ENCODE measurements at places on chromosomes 5 and 9.
A peak's percentile ranks its signal among the peaks of the same experiment; 100 is the strongest.

- no peak for DNase-seq
These were observed 66.2 kb upstream of the RUFY1 start for GRCh38 chr5:179484201-179484600.

- peak; percentile 42 for DNase-seq
These were observed 2.9 kb upstream of the PAX5 start for GRCh38 chr9:37036776-37037502.

DNA sequence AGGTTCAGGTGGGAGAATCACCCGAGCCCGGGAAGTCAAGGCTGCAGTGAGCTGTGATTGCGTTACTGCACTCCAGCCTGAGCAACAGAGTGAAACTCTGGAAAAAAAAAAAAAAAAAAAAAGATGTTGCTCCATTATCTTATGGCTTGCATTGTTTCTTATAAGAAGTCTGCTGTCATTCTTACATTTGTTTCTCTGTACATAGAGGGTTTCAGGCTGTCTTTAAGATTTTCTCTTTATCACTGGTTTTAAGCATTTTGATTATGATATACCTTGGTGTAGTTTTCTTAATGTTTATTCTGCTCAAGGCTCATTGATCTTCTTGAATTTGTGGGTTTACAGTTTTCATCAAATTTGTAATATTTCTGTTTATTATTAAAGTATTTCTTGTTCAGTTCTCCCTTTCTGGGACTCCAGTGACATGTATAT, 35.2 kb downstream of the MVB12B start:
- DNase-seq, result no peak

DNA sequence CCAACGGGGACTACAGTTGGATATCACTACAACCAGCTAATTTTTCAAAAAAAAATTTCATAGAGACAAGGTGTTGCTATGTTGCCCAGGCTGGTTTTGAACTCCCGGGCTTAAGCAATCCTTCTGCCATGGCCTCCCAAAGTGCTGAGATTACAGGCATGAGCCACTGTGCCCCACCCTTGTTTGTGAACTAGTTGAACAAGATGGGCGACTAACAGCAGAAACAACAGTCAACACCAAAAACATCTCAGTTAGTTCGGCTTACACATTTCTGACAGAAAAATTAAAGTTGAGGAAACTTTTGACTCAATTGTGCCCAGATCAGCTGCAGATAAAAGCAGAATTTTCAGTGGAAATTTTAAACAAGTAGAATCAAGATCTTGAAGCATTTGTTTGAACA, 470.1 kb downstream of the TLE4 start:
- no peak for DNase-seq

GRCh38 chr5:158607088-158607487, 492.6 kb downstream of the EBF1 start:
- DNase-seq, result no peak

DNA sequence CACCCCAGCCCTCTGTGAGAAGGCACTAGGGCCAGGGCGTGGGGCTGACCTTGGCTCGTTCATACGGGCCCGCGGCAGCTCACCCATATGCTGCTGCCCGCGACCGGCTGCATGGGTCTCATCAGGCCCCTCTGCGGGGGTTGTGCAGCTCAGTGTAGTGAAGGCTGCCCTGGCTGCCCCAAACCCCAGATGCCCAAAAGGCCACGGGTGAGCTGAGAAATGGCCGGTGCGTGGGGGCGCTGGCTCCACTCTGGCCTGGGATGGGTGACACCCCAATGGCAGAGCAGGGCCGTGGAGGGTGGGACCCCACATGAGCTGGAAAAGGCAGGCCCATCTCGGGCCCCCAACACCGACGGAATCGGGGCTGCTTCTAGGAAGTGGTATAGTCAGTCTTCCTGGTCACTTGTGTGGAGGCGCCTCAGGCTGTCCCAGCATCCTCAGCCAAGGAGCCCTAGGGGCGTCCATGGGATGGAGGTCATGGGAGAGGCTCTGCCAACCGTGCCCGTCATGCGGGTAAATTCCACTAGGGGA, 19.4 kb upstream of the LRRC14B start:
- DNase-seq, result no peak

DNA sequence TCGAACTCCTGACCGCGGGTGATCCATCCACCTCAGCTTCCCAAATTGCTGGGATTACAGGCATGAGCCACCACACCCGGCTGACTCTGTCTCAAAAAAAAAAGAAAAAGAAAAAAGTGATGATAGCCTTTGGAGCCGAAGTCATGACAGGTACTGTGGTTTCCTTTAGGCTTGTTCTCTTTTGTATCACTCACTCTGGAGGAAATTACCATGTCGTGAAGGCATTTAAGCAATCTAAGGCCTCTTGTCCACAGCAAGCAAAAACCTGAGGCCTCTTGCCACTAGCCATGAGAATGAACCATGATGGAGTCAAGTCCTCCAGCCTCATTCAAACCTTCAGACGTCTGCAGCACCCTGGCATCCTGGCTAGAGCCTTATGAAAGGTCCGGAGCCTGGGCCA, 286.1 kb downstream of the RAB3C start:
- DNase-seq, result no peak

- DNase-seq, result no peak
These were observed 51.5 kb downstream of the PCDH1 start for GRCh38 chr5:141826674-141827073.

DNA sequence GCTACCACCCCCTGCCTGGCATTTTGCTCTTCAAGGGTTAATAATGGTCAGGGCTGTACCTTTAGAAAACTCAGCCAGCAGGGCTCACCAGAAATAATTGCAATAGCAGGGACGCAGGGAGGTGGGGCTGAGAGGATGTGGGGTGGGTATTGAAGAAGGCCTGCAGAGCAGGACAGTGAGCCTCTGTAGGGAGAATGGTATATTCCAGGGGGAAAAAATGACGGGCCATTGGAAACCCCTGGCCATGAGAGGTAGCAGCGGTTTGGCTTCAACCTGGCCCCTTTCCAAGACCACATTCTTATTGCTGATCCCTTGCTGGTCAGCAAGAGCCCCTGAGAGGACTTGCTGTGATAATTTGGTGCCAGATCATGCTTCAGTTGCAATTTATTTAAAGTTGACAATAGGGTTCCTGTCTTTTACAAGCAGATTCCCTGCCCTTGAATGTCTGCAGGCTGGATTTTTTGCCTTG, 36.7 kb upstream of the CTNNA1 start:
- DNase-seq, result no peak

GRCh38 chr5:114467729-114468128, 105.9 kb downstream of the KCNN2 start:
- no peak for DNase-seq

GRCh38 chr9:25716220-25716872, 38.1 kb upstream of the TUSC1 start:
- no peak for DNase-seq

DNA sequence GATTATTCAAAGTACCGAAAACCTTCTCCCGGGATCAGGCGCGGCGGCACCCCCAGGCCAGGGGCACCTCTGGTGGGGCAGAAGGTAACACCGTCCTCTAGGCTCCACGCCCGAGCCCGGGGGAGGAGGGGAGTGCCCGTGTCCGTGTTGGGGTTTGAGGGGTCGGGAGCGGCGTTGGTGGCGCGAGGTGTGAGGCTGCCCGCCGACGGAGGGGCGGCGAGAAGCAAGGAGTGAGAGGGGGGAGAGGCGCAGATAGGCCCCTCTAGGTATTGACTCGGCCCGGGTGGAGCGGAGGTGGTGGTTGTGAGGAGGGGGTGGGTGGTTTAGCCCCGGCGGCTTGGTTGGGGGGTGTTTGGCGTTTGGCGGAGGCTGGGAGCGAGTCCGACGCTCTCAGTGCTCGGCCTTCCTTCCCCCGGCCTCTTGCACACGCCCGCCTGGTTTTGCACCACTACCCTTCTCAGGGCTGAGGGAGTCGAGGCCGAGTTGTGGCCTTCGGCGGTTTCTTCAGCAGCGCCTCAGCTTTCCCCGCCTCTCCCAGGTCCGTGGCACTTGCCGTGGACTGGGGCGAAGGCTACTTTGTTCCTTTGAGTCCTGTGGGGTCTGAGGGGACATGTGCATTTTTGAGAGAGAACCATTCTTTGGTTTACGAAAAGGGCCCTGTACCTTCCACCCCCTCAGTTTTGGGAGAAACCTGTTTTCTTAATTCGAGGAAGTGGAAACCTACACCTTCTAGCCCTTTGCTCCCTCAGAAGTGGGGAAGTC, 450 bp downstream of the GPBP1 start:
- DNase-seq, result no peak

GRCh38 chr5:84450617-84451414, 66.1 kb upstream of the EDIL3 start:
- DNase-seq, result no peak

DNA sequence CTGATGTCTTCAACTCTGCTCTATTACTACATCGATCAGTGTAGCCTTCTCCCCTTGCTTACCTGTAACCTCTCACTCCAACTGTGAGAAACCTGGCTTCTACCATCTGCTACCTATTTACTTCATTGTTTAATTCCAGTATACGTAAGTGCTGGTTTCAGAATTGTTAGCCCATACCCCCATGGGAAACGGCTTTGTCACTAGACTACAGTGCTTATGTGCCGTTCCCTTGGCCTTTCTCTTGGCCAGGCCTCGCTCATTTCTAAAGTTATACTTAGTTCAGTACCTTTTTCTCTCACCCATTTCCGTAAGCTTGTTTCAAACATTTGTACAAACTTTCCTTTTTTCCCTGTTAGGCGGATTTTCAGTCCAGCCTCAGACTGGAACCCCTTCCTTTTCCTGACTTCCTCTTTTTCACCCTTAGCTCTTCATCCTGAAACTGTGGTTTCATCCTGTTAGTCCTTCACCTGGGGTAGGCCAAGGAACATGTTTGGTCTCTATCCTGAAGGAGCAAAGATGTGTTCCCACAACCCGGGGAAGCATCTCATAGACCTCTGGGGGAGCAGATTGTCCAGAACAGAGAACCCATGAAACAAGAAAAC, 21.7 kb downstream of the ALG2 start:
- no peak for DNase-seq

DNA sequence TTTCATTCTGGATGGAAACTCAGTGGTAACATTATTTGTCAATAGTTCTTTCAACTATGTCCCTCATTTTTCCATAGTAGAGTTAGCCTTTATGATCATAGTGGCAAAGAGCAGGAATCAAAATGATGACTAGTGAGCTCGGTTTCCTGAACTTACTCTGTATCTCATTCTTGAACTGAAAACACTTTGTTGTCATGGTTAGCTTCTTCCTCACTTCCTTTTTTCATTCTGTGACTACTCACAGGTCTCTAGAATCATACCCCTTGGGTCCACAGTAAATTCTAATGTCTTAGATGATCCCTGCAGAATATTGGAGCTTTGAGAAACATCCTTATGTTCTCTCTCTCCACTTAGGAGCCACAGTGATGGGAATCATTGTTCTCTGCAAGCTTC, 29.4 kb upstream of the RECK start:
- no peak for DNase-seq

DNA sequence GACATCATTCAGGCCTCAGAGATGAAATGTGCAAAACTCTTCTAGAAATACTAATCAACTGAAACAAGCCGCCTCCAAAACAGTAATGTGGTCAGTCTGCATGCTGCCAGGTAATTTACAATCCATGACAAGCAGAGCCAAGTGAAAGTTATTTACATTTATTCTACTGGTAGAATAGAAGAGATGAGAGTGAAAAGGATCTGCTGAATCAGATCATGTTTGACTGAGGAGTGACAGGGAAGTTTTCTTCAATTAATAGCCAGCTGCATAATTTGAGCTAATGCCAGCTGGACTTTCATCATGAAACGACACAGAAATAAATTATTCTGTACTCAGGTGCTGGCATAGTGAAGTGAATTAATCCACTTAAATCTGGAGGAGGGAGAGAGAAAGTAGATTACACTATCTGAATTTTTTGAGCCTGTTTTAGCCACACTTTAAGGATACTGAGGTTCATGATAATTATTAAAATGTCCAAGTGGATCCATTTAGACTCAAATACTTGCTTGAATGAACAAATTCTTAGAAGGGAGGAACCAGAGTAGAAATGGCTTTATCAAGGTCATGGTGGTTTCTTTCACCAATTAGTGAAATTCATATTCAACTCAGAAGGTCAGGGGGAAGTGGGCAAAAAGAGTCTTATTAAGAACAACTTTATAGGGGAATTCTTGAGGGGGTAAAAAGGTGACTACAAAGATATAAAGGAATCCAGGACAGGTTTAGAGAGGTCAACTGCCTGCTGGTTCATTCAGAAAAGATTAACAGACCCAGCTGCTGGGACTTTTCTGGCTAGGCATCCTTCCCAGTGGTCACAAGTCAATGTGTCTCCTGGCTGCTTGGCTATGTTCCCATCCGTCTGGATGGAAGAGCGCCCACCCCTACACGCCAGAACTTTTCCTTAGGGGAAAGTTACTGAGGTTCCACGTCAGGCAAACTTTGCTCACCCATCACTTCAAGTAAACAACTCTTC, 350.4 kb downstream of the PDE4D start:
- no peak for DNase-seq

GRCh38 chr5:53613061-53613460, 52.6 kb downstream of the NDUFS4 start:
- DNase-seq, result no peak

- no peak for DNase-seq
These were observed 7.8 kb upstream of the TNFAIP8 start for GRCh38 chr5:119347991-119348390.

DNA sequence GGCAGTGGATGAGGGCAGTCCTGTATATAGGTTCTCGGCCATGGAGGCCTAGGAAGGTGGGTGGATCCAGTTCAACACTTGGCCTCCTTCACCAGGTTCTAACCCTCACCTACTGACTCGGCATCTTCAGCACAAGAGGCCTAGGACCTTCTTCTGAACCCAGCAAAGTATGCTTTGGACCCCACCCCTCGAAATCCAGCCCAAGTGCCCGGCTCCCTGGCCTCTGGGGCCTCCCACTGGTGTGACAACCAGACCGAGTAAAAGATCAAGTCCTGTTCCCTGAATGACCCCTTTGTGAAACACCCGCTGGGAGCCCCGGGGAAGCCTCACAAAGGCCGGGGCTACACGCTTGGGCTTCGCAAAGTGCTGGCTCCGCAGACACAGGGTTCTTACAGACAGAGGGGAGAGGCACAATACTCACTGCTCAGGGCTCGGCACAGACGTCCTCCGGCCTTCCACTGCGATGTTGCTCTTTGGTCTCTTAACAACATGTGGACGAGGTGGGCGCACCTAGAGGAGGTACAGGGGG, 47.0 kb downstream of the CRB2 start:
- no peak for DNase-seq

- DNase-seq, result no peak
These were observed 74.6 kb downstream of the CFAP95 start for GRCh38 chr9:69895185-69895584.

- peak; percentile 61 for DNase-seq
These were observed 1.1 kb upstream of the NOTCH1 start for GRCh38 chr9:136546697-136547501.

GRCh38 chr9:121213136-121213806, 11.6 kb upstream of the RAB14 start:
- DNase-seq, result peak; percentile 83

GRCh38 chr5:154273028-154273617, 82.6 kb downstream of the GALNT10 start:
- no peak for DNase-seq
